ENCODE measurements at places on chromosomes 1 and 21.

- DNase-seq = no peak
Measured at GRCh38 chr1:220950576-220950975, 71.3 kb downstream of the HLX start.

GRCh38 chr1:43358746-43359693 lies at the start of gene CDC20:
Gene CDC20, plus strand, starts transcription at chr1:43358981. Its CDS starts 235 bp downstream, at chr1:43359216.
- peak; percentile 99 for DNase-seq

- no peak for DNase-seq
Measured at GRCh38 chr1:9774712-9775679, 48.8 kb downstream of the CLSTN1 start.

DNA sequence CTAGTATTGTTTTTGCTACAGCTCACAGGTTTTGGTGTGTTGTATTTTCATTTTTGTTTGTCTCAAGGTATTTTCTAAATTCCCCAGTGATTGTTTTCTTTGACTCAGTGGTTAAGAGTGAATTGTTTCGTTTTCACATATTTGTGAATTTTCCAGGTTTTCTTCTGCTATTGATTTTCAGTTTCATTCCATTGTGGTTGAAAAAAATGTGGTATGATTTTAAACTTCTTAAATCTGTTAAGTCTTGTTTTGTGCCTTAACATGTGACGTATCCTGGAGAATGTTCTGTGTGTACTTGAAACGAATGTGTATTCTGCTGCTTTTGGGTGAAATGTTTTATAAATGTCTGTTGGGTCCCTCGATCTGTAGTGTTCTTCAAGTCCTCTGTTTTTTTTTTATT lies 117.9 kb downstream of the KIF26B start:
- DNase-seq = no peak

- no peak for DNase-seq
Measured at GRCh38 chr1:28782011-28782410, 30.0 kb upstream of the OPRD1 start.

DNA sequence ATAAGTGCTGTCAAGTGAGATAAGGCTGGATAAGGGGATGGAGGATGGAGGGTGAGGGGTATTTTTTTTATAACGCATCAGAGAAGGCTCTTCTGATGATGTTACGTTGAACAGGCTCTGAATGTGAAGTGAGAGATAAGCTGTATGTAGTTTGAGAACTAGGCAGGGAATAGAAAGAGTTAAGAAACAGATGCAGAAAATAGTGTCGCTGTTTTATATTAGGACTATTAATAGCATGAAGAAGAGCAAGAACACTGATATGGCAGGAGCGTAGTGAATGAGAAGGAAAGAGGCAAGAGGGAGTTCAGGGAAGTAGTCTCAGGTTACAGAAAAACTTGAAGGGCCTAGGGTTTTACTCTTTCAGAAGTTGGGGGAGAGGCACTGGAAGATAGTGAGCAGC lies 59.8 kb downstream of the GPR88 start:
- DNase-seq = no peak

- DNase-seq = no peak
Measured at GRCh38 chr1:239954836-239955235, 136.8 kb upstream of the FMN2 start.

GRCh38 chr1:79899914-79900313 lies 893.4 kb upstream of the ADGRL4 start:
- DNase-seq = no peak

DNA sequence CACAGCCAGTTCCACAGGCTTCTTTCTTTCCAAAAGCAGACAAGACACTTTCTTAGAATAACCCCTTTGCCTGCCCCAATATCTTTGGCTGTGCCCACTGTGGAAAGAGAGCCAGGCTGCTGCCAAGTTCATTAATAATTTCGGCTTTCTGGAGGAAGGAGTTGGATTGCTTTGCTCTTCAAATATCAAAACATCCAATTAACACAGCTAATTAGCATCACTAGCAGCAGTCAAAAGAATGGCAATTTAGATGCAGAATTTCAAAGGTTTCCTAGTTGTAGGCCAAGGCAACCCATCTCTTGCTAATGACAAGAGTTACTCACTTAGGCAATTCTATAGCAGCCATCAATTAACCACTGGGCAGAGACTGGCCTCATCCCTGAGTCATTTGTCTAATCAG lies 91.0 kb upstream of the SPATA6 start:
- no peak for DNase-seq

DNA sequence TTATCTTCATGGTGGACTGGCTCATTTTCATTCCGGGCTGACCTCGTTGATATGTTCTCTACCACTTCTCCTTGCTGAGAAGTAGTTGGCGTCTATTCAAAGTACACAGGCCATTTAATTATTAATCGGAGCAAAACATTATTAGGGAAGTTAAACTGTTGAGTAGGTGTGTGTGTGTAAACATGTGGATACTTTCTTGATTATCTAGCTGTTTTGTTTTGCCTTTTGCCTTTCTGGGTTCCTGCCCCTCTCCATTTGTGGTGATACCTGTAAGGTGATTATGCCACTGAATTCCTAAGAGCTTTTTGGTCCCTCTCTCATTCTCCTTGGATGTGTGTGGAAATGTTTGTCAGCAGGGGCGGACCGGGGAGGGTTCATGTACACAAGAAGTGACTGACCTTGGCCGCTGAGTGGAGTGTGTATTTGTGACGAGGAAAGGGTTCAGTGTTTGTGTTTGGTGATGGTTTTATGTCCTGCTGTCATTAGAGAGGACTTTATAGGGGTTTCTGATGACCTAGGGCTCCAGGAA lies 56.6 kb upstream of the PPP2R5A start:
- no peak for DNase-seq

DNA sequence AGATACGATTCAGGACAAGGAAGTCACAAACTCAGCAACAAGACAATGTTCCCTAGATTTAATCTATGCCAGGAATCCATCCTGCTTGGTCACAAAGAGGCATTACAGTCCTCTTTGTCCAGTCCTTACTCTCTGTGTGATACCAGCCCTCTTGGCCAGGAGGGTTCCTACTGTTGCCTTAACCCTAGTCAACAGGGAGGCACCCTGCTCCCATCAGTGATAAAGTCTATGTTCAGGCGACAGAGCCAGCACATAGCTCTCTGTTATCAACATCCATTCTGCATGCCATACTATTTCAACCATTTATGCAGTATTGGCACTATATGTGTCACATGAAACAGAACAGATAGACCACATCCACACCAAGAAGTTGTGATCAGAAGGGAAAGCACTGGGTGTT lies 4.4 kb upstream of the NPL start:
- DNase-seq = no peak

GRCh38 chr1:41806472-41807155 lies 112.1 kb downstream of the HIVEP3 start:
- DNase-seq = peak; percentile 55

- no peak for DNase-seq
Measured at GRCh38 chr1:224488806-224489499, 54.4 kb upstream of the WDR26 start.

GRCh38 chr1:156510709-156511108 lies 10.1 kb upstream of the MEF2D start:
- no peak for DNase-seq

- DNase-seq = no peak
Measured at GRCh38 chr1:93076268-93076667, 2.8 kb upstream of the MTF2 start.

GRCh38 chr1:29356663-29357062 lies 120.3 kb downstream of the PTPRU start:
- DNase-seq = no peak

DNA sequence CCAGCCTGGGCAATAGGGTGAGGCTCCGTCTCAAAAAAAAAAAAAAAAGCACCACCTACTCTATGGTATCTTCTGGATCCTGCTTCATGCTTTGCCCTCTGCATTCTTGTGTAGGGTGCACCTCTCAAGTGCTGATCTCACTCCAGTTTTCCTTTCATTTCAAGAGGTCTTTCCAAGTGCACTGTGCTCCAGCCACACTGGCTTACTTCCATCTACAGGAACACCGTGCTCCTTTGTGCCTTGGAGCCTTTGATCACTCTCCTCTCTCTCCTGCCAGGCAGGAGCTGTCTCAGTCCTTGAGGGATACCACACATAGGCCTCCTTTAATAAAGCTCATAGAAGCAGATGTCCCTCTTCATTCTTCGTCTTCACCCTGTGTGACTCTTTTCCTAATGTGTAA lies 55.4 kb upstream of the GREM2 start:
- DNase-seq = no peak

- DNase-seq = no peak
Measured at GRCh38 chr1:205270271-205270670, 42.5 kb downstream of the TMCC2 start.

GRCh38 chr1:218863987-218864386 lies 309.7 kb upstream of the LYPLAL1 start:
- DNase-seq = no peak

GRCh38 chr1:91712393-91712792 lies 173.6 kb downstream of the TGFBR3 start:
- no peak for DNase-seq

DNA sequence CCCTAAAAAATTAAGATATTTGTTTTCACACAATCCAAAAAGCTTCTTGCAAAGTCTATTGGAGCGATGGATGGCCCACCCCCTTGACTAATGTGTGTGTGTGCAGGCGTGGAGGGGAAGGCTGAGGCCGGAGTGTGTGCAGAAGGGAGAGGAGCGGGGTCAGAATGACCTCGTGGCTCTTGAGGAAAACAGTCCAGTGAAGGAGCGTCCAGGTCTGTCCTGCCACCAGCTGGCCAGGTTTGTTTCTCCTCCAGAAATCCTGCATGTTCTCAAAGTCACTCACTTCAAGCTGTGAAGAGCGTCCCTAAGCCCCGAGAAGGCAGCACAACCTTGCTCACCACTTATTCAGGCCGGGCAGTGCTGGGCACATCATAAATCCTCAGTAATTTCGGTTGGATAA lies 69.5 kb upstream of the SSX2IP start:
- DNase-seq = no peak

- DNase-seq = no peak
Measured at GRCh38 chr1:11158720-11159321, 30.3 kb upstream of the ANGPTL7 start.

DNA sequence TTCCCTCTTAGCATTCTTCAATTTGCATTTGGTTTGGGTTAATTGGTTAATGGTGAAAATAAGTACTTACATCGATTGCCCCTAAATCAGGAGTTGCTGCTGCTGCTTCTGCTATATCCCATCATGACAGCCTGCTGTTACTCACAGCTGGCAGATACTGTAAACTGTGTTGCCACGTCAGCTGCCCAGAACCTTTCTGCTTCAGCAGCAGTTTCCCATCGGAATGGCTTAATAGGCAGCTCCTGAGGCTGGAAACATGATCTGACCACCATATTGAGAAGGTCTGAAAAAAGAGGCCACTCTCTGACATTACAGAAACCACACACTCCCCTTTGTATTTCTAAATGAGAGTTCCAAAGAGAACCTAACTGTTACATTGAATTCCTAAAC lies 14.3 kb upstream of the SEC16B start:
- DNase-seq = no peak

- no peak for DNase-seq
Measured at GRCh38 chr21:34243562-34243961, 120.2 kb upstream of the KCNE2 start.

DNA sequence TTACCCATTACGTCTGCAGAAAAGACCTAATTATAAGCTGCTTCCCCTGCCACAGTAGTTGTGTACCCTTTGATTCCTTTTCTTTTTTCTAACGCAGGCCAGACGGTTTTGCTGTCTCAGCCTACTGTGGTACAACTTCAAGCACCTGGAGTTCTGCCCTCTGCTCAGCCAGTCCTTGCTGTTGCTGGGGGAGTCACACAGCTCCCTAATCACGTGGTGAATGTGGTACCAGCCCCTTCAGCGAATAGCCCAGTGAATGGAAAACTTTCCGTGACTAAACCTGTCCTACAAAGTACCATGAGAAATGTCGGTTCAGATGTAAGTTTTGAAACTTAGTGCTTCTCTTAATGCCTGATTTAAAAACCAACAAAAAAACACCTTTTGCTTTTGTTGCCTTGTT lies 35.8 kb downstream of the ATF6 start:
- no peak for DNase-seq

GRCh38 chr21:34857874-34858273 lies 189.1 kb downstream of the CLIC6 start:
- no peak for DNase-seq

DNA sequence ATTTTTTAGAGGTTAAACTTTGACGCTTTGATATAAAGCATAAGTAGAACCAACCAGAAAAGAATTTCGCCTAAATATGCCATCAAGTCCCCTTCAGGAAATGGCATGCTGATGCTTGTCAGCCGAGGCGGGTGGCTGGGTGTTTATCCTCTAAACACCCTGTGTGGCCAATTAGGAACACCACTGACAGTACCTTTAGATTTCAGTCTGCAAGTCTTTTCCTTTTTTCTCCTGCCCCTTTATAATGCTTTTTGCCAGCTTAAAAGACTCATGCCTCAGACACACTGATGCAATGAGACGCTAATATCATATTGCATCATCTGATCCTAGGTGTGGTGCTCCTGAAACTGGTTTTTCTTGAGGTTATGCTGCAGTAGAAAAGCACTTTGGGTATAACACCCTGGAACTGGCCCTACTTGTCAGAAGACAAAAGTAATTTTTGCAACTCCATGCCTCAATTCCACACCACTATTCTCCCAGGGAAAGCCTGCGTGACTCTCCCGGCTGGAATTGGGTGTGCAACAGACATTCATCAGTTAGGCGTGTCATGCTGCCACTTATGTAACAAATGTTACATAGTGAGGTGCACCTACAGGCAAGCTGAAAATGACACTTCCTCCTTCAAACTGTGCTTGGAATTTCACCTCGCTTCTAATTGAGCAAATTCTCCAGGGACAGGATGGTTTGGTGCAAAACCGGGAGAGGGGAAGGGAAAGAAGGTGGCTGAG lies 2.0 kb upstream of the RCC2 start:
- DNase-seq = no peak

- DNase-seq = no peak
Measured at GRCh38 chr1:25666460-25666859, 49.9 kb downstream of the MAN1C1 start.

DNA sequence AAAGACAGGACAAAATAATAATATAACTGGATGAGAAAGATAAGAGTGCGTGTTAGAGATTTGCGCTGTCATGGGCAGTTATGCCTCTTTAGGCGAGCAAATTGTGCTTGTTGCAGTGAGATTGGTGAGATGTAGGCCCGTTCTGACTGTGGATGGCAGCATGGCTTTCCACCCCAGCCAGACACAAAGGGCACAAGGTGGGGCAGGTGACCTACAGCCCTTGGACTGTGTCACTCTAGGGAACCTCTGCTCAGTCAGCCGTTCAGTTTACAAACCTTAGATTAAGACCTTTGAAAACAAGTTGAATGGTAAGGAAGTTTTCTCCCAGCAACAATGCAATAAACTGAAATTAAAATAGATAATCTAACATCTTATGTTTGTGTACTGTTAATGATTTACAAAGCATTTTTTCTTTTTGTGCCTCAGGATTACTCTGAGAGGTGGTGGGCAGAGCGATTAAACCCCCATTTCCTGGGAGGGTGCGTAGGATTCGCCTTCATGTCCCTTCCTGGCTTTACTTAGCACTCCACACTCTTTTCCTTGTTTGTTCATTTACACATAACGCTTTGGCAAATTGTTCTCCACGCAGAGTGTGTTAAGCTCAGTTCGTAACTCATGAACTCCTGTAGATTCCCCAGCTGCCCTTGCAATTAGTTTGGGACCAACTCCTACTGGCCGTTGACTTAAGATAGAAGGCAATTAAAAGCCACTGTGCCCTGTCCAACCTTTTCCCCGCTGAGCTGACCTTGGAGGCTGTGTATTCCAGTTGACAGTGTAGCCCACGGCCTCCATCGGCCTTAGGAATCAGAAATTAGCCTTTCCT lies 58.1 kb upstream of the IGSF5 start:
- no peak for DNase-seq

- DNase-seq = no peak
Measured at GRCh38 chr1:93764366-93764750, 82.7 kb upstream of the BCAR3 start.

All from activated T-cell treated with anti-CD3 and anti-CD28 coated beads for 24 hours (primary cell).